Esophagus muscularis mucosa (tissue), 4 donors: ENCODE measurements at places on chromosomes 2 and 18. TPM values are rescaled to one million over a fixed set of nuclear protein-coding genes. Genes with fewer than 3 reads are reported as not detected.

GRCh38 chr18:801137-801536 is 10.9 kb downstream of the YES1 start:
- peaks cover 31% of the 10 kb centered on the region for H3K4me1 ChIP-seq
- H3K4me3 ChIP-seq: no peak overlapping the region
- no peak for DNase-seq
- no peak overlapping the region for H3K27ac ChIP-seq
- H3K27me3 ChIP-seq: no peaks in the 10 kb centered on the region

DNA sequence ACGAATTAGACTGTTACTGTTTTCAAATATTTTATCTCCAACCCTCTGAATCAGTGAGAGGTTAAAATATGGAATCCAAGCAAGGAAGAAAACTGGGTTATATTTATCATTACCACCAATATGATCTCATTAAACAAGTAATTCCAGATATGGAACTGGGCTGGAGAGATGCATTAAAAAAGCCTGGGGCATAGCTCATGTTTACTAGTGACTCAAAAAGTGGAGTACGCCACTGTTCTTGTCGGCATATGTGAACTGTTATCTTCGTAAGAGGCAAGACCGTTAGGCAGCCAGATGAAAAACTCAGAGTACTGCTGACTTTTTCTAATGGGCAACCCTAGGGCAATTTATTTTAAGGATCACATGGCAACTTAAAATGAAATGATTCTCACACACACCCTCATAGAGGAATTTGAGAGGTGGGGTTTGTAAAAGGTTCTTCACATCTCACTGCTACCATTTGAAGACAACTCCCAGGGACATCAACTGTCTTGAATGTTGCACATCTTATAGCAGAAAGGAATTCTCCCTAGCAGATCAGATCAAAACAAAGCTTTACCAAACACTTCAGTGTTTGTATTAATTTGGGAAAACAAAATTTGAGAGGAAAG is 105.2 kb upstream of the TFCP2L1 start:
- H3K27ac ChIP-seq: no peak overlapping the region
- no peak for DNase-seq
- peaks cover 57% of the 10 kb centered on the region for H3K36me3 ChIP-seq
- H3K4me1 ChIP-seq: no peaks in the 10 kb centered on the region

GRCh38 chr18:30432349-30432748 is 610.2 kb downstream of the DSC3 start:
- H3K36me3 ChIP-seq: no peaks in the 10 kb centered on the region
- H3K4me1 ChIP-seq: peaks cover 1% of the 10 kb centered on the region
- no peaks in the 10 kb centered on the region for H3K27me3 ChIP-seq
- no peak overlapping the region for H3K27ac ChIP-seq
- no peak for DNase-seq
- no peak overlapping the region for H3K4me3 ChIP-seq

Gene SAP130
- 9.6 TPM for total RNA-seq

Gene PSMA8
- not detected for total RNA-seq
